Stimulated activated CD8-positive, alpha-beta memory T cell treated with anti-CD3 and anti-CD28 coated beads, Interleukin-4, amount 100 ng/mL, for 4 hours (primary cell): ENCODE measurements at places on chromosomes 6 and 20.

- no peak for DNase-seq
Observed at GRCh38 chr20:8744228-8744844, 324.6 kb upstream of the PLCB4 start.

DNA sequence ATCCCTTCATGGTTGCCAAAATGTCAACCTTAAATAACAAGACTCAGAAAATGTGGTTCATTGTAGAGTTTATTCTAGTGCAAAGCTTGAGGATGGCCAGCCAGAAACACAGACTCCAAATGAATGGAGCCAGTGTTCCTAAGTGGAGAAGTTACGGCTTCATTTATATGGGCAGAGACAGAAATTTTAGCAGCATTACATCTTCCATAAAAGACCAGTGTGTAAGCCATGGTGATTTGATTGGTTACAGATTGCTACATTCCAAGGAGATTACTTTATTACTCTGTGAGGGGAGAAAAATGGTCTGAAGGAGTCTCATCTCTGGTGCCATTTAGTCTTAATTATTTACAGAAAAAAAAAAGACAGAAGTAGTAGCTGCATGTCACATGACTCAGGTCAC, 97.8 kb downstream of the OTOR start:
- DNase-seq, result no peak

DNA sequence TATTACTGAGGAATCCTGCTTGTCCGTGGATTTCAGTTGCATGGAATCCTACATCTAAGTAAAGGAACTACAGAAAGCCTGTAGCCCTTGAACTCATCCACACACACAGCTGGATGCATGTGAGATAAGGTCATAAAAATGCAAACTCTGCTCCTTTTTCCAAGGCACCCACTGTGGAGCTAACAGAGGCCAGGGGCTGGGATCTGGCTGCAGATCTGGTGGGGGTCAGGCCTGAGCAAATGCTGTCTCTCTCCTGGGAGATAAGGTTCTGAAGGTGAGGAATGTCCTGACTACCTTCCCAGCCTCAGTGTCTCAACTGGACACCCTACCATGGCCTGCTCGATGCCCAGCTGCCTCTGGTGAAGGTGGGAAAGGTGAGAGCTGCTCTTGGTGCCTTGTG, 321.5 kb downstream of the LRFN2 start:
- no peak for DNase-seq

- no peak for DNase-seq
Observed at GRCh38 chr20:62149532-62150309, 6.2 kb downstream of the SS18L1 start.

DNA sequence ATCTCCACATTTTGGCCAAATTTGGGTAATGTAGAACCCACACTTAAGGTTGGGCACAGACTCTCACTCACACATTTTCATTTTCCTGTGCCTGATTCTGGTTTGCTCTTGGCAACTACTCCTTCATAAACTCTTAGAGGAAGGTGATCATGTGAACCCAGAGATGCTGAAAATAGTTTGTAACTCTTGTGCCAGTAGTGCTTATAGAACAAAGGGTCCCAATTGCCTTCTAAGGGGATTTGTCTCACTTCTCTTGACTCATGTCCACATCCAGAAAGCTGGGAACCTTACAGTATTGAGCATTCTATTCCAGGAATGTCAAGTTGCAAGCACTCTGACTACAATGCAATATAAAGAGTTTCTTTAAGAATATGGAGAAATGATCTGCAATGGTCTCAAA, 62.0 kb upstream of the TASP1 start:
- DNase-seq, result no peak

GRCh38 chr6:12401200-12401599, 111.0 kb downstream of the EDN1 start:
- DNase-seq, result no peak

DNA sequence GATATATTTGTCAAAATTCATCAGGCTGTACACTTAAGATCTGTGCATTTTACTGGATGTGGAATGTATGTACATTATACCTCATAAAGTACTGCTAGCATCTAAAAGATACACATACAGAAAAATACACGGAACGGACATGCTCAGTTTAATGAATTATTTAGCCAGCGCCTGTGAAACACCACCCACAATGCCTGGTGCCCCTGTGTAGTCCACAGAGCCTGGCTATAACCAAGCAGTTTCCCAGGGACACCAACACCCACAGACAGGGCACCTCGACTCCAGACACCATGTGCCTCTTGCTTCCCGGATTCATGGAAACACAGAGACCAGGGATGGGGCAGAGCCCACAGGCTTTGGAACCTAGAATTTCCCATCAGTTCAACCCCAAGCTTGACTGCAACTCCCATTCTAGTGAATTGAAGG, 17.4 kb upstream of the ARMC12 start:
- no peak for DNase-seq

DNA sequence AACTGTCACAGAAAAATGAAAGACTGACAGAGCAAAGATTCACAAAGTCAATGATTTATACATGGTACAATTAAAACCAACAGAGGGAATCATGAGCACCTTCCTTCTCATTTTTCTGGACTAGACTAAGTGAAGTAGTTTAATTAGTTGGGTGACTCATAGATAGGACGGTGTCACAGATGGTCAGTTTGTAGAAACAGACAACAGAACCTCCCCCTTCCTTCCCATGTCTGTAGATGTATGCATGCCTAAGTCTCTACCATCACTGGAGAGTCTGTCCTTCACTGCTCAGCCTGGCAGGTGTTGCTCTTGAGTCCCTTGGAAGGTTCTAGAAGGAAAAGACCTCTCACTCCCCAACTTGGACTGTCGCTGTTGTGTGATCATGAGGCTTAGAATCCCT, 75.4 kb upstream of the EEF1E1 start:
- DNase-seq, result no peak

DNA sequence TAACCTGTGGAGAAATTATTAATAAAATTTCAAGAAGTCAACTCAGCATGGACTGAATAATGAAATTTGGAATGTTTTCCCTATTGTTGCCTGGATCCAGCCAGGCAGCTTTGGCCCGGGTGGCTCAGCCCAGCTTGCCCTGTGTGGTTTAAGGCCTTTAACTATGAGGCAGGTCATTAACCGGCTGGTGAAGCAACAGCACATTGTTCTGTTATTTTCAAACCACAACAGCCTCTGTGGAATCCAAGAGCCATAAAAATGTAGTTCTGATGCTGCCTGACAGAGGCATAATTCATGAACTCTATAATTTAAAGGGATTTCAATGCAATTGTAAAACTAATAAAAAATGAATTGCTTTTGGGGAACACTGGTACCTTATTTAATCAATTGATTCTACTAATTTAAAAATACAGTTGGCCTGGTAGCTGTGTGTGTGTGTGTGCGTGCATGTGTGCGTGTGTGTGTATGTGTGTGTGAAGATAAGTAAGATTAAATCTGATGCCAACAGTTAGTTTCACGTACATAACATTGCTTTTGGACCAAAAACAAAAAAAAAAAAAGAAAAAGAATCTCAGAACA, 117.7 kb downstream of the RPS12 start:
- no peak for DNase-seq

DNA sequence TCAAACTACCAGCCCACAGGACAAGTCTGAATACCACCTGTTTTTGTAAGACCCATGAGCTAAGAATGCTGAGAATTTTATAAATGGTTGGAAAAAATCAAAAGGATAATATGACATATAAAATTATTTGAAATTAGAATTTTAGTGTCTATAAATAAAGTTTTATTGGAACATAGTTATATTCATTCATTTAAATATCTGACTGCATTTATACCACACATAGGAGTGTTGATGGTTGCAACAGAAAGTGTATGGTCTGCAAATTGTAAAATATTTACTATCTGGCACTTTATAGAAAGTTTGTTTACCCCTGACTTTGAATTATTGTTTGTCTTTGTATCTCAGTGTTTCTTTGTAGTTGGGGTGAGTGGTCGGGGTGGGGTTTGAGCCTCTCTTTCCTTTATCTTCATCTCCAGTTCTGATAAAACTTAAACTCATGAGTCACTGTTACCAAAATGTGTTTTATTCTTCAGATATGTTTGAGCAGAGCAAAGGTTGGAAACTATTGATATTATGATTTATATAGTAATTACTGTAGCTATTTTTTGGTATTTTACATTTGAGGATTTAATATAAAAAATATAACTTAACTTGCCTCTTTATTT, 55.5 kb downstream of the CD2AP start:
- no peak for DNase-seq

DNA sequence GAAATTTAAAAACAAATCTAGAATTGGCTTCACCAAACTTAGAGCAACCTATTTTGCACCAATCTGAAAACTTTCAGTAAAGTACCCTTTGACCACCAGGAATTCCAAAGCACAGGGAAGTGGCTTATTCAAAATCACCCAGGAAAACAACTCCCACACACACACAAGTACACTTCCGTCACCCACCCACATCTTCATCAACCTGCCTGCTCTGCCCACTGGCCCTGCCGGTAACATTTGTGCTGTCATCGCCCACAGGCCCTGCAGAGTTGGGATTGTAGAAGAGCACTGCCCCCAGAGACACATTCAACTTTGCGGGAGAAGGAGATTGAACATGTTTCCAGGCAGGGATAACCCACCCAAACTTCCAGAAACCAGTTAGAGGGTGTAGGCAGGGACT, 19.3 kb upstream of the SCML4 start:
- DNase-seq, result no peak

DNA sequence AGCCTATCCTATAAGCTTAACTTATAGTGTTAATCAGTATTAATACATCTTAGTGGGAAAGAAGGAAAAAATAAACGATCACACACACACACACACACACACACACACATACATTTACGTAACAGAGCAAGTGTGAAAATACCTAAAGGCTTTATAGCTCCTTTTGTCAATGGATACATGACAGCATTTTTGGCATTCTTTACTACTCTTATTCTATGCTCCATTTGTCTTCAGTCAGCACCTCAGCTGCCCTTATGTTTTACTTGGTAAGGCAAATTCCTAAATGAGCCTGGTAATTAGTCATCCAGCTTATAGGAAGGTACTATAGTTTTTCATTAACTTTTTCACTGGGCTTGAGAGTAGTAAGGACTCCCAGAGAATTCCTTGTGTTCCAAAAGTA, 25.1 kb upstream of the SLC17A3 start:
- no peak for DNase-seq

DNA sequence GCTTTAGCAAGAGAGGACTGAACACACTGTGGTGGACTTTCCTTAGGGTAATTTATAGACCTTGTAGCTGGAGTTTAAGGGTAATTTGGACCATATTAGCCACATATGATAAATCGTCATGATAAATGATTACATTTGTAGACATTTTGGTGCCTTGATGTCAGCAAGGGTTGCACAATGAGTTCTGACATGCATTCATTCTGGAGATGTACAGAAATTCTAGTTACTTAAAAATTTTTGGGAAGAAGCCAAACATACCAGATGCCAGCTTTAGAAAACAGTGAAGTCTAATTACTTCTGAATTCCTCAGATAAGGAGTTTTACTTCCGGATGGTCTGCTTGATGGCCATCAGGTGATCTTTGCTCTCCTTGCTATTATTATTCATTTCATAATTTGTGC, 653.1 kb downstream of the TBC1D32 start:
- no peak for DNase-seq

DNA sequence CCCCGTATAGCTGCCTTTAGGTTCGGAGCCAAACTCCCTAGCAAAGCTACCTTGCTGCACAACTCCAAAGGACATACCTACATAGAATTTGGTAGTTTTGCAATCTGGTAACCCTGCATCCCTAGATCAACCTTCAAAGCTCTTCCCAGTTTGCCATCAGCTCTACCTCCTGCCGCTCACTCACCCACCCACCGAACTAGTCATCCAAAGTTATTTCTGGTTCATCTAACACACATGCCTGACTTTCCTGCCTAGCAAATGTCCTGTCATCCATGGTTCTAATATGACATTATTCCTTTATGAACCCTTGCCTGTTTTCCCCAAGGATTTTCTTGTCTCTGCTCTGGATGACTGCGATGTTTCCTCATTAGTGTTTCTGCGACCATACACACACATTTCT, 21.6 kb downstream of the SPAG4 start:
- DNase-seq, result no peak

DNA sequence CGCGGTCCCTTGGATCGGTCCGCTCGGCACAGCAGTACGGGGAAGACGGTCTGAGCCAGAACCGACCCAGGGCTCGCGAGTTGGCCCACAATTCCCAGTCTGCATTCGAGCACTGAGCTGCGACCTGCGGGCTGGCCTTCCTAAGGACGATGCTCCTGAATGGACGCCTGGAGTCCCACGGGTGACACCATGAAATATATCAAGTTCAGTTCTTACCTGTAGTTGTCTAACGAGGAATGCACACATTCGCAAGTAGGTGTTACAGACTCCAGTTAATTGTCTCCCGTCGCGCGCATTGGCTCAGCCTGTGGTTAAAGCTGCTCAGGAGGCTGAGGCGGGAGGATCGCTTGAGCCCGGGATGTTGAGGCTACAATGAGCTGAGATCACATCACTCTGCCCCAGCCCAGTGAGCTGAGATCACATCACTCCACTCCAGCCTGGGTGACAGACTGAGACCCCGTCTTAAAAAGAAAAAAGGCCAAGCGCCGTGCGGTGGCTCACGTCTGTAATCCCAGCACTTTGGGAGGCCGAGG, 802 bp downstream of the PEX7 start:
- no peak for DNase-seq

- DNase-seq, result no peak
Observed at GRCh38 chr6:150380256-150380655, 11.4 kb downstream of the IYD start.

DNA sequence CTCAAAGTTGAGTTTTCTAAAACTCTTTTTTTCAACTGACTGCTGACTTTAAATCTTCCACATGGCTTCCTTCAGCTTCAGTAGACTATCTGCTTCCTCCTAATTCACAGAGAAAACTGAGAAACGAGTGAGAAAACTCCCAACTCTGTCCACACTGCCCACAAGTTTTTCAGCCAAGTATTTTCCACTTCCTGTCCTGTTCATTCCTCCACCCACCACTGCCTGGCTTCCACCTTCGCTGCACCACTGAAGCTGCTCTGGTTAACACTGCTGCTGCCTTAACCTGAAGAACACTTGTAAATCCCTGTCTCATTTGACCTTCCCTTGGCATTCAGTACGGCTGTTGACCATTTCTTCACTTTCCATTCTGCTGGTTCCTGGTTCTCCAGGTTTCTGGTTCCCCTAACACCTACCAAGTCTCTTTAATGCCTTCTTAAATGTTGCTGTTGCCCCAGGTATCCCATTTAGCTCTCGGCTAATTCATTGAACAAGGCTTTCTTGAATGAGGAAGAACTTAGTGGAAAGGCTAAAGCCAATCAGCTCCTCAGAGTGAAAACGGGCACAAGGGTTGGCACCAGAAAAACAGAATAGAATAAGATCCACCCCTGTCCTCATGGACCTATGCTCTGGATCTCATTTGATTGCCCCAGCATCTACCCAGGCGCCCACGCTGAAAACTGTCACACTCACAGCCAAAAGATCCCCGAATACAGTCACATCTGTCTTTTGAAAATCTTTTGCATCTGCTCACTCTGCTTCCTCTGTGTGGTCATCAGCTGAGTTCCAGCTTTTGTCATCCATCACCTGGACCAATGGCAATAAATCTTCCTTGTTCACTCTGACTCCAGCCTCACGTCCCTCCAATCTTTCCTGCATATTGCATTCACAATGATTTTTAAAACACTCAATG, 104.4 kb upstream of the TAB2 start:
- no peak for DNase-seq
